ENCODE measurements at places on chromosomes 11 and 22. TPM values are rescaled to one million over a fixed set of nuclear protein-coding genes. Genes with fewer than 3 reads are reported as not detected.

DNA sequence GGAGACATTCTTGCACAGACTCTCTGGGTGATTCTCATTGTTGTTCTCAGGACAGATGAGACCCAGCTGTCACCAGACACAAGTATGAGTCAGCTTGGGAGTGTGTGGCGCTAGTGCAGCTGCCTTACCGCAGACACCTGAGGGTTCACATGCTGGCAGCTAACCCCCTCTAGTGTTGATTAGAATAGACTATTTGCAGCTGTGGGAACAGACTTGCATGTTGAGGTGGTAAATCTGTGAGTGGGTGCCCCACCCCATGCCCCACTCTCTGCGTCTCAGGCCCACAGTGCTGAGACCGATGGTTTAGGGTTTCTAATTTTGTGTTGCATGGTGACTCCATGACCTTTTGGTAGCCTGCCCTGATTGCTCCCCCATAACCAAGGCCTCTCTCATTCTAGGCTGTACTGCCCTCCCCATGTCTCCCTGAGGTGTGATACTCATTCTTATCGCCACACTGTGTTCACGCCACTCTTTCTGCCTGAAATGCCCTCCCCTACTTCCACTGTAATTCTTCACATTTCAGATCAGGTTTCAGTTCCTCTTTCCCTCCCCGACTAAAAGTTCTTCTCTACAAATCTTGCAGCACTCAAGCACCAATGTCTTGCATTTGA, 73.7 kb upstream of the KIRREL3 start:
- DNase-seq: no peak

The FGF19 gene
- total RNA-seq: not detected

- no peak for DNase-seq
Measured at GRCh38 chr11:110984147-110984546, 261.4 kb upstream of the POU2AF2 start.

DNA sequence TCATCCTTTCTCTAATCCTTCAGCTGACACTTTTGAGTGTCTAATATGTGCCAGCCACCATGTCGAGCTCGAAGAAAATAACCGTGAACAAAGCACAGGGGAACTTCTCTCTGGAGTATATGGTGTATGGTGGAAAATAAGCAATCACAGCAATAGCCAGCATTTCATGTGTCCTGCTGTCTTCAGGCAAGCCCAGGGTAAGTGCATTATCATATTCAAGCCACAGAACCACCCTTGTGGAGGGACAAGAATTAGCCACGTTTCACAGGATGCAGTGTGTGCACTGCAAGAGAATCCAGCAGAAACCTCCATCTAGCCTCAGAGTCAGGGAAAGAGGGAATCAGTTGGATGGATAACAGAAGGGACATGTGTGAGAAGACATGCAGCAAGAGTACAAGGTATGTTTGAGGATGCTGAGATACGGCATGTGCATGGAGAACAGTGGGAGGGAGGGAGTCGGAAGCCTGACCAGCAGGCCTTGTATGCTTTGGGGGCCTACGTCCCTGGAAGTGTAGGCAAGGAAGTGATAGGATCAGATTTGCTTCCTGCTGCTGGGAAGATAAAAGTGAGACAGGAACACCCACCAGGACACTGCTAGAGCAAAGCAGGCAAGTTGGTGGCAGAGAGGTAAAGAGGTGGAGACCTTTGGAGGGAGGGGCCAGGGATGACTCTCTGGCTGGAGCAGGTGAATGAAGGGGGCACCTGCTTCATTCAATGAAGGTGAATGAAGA, 14.7 kb upstream of the GNAZ start:
- DNase-seq: peak; percentile 31

The GAL gene
- 0.30 TPM for total RNA-seq

The ATP5MG gene
- total RNA-seq: 600 TPM

DNA sequence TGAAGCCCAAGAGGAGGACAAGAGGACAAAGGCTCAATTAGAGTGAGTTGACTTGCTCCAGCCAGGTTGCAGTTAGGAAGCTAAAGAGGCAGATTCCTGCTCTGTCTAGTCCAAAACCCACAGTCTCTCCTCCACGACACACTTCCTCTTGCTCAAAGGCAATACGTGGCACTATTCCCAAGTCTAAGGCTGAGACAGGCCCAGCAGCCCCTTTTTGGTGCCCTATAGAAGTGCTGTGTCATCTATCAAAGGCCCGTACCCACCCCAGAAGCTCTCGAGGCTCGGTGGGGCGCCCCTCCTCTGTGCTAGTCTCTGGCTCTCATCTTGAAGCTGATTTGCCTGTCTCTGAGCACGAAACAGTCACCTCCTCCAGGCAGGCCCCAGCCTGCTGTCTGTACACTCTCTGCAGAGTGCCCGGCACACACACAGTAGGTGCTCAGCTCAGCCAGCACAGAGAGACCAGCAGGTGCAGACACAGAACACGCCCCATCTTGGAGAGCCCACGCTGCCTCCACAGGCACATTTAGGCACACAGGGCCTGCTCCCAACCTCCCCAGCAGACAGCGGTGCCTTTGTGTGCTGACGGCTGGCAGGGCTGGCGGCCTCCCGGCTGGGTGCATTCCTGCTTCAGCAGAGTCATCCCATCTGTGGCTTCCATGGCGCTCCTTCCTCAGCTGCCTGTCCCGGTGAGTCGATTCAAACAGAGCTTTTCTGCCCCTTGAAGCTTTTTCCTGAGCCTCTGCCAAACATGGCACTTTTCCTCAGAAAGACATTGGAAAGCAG, 52.8 kb downstream of the MYH9 start:
- no peak for DNase-seq

DNA sequence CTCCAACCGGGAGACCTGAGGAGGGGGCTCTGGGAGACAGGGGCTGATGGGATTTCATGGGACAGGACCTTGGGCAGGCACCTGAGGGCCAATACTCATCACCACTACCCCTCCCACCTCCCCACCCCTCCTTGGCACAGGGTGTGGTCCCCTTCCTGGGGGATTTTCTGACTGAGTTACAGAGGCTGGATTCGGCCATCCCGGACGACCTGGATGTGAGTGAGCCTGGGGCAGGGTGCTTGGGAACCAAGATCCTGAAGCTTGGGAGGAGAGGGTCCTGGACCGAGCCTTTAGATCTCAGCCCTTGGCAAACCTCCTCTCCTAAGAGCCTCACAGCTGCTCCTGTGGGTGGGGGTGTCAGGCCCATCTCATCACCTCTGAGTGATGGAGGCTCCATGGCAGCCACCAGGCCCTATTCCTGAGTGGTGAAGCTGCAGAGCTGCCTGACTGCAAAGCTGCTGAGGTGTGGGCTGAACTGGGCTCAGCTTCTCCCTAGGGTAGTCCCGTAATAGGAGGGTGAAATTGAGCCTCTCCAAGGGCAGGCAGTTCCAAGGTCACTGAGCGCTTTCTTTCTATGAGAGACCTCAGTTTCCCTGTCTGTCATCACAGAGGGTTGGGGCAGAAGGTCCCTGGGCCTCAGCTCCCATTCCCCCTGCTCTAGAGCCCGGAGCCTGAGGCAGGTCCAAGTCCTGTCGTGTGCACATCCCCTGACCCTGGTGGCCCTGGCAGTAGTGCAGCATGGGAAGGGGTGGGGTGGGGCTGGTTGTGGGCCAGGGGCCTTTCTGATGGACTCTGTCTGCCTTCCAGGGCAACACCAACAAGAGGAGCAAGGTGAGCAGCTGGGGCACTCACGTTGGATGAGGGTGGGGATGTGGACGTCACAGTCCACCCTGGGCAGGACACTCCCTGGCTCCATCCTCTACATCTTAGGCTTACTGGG, 6.5 kb downstream of the RGL4 start:
- DNase-seq: no peak

The C11orf91 gene
- 1.4 TPM for total RNA-seq

The MN1 gene
- total RNA-seq: 6.4 TPM

The ADM2 gene
- total RNA-seq: 0.13 TPM

The MYH9 gene
- total RNA-seq: 282 TPM

The BET1L gene
- 24.9 TPM for total RNA-seq

GRCh38 chr22:48248901-48249455, 1486.5 kb downstream of the TBC1D22A start:
- DNase-seq: peak; percentile 27

GRCh38 chr11:39804271-39804670, 1655.2 kb downstream of the LRRC4C start:
- no peak for DNase-seq

- no peak for DNase-seq
Measured at GRCh38 chr11:74307434-74307833, 4.0 kb downstream of the P4HA3 start.

- DNase-seq: no peak
Measured at GRCh38 chr11:122138744-122139594, 23.0 kb upstream of the BLID start.

- DNase-seq: no peak
Measured at GRCh38 chr11:70844387-70844786, 408.0 kb downstream of the SHANK2 start.

- no peak for DNase-seq
Measured at GRCh38 chr11:31690041-31690440, 121.1 kb downstream of the PAX6 start.

The INTS4 gene
- total RNA-seq: 19.3 TPM

Measured in cardiac septum (tissue), 1 donor.